Astrocyte (in vitro differentiated cells and primary cell): ENCODE measurements at places on chromosomes 5 and 9.

GRCh38 chr9:114141553-114142402 lies 13.6 kb upstream of the COL27A1 start:
- peak; percentile 20 for DNase-seq

DNA sequence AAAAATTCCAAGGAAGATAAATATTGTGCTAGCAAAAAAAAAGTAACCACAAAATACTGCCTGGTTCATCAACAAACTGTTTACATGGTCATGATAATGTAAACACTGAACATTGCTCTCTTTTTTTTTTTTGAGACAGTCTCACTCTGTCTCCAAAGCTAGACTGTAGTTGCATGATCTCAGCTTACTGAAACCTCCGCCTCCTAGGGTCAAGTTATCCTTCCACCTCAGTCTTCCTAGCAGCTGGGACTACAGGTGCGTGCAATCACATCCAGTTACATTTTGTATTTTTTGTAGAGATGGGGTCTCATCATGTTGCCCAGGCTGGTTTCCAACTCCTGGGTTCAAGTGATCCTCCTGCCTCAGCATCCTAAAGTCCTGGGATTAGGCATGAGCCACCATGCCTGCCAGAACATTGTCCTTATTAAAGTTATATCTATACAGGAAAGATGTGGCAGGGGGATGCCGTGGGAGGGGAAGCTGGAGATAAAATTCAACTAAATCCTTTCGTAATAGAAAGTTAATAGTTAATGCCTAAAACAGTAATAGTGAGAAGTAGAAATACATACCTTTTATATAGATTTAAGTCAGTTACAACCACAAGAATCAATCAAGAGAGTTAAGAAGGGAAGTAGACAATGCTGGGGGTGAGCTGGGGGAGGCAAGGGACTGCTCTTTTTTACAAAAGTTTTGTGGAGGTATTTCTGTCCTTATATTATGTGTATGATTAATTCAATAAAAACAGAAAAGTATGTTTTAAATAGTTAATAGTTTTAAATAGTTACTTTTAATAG lies 52.3 kb downstream of the RGMB start:
- DNase-seq: no peak

- no peak for DNase-seq
These were observed 442.9 kb downstream of the NTRK2 start for GRCh38 chr9:85112391-85112790.

- no peak for DNase-seq
These were observed 275.1 kb upstream of the MAP3K1 start for GRCh38 chr5:56540266-56540665.

DNA sequence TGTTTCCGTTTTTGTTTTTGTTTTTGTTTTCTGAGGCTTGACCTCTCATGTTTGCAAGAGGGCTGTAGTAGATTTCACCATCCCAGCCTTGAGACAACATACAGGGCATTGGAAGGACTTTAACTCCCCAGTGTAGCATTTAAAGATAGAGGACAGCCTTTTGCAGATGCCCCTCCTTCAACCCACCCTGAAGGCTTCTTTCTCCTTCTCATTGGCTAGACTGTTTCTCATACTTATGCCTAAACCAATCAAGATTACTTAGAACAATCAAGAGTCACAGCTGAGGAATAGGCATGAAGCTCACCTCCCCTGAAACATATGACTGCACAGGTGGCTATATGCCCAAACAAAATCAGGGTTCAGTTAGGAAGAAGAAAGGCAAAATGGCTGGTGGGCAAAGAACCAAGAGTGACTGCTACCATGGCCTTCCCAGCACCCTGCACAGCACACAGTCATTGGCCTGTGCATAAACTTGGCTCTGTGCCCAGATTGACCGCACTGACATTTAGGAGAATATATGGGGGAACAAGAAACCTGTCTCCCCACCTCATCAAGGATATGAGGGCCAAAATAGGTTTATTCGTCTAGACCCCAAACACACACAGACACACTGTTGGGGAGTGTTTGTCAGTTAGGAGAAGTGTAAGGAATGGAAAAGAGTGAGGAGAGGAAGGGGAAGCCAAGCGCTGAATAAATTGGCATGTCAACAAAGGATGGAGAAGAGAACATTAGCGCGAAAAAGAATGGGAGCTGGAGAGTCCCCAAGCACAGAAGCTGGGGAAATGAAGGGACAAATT lies 137.3 kb upstream of the RANBP3L start:
- no peak for DNase-seq
